ENCODE measurements at places on chromosomes 16 and 17.

DNA sequence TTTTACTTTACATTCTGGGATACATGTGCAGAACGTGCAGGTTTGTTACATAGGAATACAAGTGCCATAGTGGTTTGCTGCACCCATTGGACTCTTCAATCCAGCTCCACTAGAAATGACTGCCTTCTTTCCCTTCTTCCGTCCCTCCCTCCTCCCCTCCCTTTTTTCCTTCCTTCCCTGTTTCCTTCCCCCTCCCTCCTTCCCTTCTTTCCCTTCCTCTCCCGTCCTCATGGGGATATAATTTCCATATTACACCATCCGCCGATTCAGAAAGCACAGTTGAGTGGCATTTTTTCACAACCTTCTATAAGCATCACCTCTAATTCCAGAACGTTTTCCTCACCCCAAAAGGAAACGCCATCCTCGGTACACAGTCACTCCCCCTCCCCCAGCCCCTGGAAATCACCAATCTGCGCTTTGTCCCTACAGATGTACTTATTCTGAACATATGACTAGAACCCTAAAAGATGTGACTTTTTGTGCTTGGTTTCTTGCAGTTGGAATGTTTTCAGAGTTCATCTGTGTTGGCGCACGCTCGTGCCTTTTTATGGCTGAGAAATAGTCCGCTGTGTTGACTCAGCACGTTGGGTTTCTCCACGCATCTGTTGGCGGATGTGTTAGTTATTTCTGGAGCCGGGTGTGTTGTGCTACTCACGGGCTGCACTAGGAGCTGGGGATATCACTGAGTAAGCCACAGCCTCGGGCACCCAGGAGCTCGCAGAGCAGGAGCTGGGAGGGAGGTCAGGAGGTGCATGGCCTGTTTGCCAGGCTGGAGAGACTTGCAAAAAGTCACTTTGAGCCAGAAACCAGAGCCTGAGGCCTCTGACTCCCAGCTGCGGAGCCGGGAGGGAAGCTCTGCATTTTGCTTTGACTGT, 336.4 kb downstream of the SEC14L1 start:
- peak; percentile 93 for DNase-seq

DNA sequence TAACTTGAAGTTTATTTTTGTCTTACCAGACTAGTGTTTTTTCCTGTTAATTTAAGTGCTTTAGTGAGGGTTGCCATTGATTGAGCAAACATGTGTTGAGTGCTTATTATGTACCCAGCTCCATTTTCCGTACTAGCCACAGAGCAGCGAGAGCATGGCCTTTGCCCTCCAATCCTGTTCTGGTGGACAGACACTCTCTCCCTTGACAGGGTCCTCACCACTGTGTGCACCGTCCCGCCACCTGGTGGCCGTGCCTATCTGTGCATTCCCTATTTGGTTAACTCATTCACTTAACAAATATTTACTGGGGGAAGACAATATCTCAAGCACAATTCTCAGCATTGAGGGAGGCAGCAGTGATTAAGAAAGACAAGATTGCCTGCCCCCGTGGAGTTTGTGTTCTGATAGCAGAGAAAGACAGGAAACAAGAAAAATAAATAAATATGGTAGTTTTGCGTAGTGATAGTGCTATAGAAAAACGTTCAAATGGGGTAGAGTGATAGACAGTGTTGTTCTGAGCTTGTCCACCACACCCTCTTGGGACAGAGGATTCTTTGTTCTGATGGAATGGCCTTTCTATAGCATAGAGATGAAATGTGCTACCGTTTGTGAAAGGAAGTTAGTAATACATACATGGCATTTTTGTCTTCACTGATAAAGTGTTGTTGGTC, 13.0 kb downstream of the CDH13 start:
- DNase-seq, result no peak

GRCh38 chr17:7217113-7217987, 2.3 kb downstream of the DLG4 start:
- DNase-seq, result peak; percentile 52

DNA sequence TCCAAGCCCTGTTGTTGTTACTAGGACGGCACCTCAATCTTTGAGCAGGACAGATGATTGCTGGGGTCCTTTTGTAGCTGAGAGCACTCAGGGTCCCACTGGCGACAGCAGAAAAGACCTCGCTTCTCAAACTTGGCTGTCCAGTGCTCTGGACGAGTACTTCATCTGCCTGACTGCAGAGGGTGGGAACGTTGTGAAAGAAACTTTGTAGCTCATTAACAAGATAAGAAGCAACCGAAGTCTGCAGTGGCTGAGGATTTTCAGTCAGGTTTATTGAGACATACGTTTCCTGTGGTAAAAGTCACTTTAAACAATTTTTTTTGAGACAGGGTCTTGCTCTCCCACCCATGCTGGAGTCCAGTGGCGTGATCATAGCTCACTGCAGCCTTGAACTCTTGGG, 191.7 kb downstream of the PRKCB start:
- DNase-seq, result no peak

GRCh38 chr17:29179232-29180033, 765 bp downstream of the MYO18A start:
- DNase-seq, result no peak

- DNase-seq, result no peak
Measured at GRCh38 chr17:81066072-81066471, 31.1 kb downstream of the BAIAP2 start.

DNA sequence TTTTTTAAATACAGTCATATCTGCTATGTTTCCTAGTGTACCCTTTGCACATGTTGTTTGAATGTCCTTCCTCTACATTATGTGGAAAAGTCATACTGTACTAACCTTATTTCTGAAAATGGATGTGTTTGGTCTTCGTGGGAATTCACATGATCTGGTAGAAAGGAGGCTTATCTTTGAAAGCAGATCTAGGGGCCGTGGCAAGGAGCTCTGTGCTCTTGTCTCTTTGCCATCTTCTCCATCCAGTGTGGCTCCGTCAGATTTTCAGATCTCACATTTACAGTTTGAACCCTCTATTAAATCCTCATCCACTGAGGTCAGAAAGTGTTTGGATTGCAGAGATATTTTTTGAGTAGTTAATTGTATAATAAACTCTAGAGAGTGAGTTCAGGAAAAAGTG, 32.9 kb downstream of the MAP2K4 start:
- DNase-seq, result no peak

- DNase-seq, result no peak
Measured at GRCh38 chr17:64339516-64340490, 50.9 kb downstream of the PECAM1 start.

DNA sequence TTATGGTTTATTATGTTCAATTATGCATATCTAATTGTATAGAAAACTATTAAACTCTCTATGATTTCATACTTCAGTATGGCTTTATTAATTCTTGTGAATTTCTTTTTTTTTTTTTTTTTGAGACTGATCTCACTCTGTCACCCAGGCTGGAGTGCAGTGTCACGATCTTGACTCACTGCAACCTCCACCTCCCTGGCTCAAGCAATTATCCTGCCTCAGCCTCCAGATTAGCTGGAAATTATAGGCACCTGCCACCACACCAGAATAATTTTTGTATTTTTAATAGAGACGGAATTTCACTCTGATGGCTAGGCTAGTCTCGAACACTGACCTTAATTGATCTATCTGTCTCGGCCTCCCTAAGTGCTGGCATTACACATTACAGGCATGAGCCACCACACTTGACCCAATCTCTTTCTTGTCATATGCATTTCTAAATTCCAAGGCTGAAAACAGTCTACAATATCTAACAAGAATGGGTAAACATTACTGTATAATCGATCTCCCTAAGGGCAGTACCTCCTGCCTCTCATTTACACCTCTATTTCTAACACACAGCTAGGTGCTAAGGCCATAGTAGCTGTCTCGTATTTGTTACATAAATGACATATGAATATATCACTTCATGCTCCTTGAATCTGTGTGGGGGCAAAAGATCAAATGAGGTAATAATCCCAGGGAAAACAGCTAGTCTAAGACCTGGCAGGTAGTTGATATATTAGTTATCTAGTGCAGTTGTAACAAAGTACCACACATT, 258.2 kb upstream of the CDH8 start:
- no peak for DNase-seq

DNA sequence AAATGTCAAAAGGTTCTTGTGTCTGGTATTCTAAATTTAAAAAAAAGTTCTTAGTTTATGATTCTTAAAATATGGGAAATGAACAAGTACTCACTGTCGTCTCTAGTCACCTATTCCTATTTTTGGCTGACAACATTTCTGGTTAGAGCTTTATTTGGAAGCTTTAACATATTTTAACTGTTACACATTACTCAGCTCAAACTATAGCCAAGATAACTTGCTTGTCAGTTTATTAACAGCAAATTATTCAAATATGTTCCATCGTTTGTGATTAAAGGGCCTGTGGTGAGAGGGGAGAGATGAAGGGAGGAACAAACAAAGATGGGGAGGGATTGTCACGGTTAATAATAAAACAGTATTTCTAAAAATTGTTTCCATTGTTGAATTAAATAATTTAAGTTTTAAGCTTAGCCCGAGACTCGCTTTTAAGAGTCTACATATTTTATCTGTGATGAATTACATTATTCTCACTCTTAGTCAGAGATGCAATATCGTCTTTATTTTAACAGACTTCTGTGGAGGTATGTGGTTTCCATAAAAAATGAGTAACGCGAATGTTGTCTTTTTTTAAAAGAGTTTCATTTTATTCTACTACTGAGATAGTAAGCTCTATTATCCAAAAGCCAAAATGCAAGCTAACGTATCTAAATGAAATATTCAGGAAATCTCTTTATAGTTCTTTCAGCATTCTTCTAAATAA, 321.9 kb upstream of the PMFBP1 start:
- DNase-seq, result peak; percentile 51

- peak; percentile 12 for DNase-seq
Measured at GRCh38 chr17:82065638-82066303, at the start of gene DUS1L. TSS of gene DUS1L (minus strand) at chr17:82065804. CDS start at chr17:82065059, 745 bp downstream.

GRCh38 chr16:81784072-81784795, 5.1 kb downstream of the PLCG2 start:
- no peak for DNase-seq

DNA sequence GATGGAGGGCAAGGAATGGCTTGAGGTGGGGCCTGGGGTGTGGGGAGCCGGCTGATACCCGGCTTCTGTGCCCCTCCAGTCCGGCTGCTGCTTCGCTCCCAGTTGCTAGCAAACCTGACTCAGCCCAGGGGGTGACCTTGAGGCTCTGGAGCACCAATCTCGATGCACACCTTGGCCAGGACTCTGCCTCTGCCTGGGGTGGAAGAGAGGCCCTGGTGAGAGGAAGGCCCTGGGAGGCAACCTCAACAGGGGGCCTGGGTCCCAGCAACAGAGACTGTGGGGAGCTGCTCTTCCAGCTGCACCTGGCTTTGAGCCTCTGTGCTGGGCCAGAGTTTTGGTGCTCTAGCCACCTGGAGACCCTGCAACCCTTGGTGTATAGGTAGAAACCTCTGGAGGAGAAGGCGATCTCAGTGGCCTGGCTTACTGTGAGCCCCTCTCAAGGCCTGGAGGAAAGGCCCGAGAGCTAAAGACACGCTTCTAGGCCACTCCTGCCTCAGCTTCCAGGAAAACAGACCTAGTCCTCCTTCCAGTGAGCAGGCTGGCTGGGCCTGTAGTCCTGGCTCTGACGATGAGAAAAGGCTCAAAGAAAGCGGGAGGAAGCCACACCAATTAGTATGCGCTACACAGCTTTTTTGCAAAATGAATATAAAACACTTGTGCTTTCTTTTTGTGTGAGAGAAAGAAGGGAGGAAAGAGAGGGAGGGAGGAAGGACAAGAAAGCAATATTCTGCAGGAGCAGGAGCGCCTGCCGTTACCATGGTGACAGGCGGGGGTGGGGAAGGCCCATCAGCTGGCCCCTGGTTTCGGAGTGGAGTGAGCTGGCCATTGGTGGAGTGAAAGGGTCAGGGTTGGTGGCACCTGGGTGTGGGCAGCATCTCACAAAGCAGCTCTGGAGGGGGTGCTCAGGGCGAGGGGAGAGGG, 51.0 kb downstream of the VAC14 start:
- DNase-seq, result no peak

- no peak for DNase-seq
Measured at GRCh38 chr16:13492046-13492445, 427.9 kb upstream of the ERCC4 start.

DNA sequence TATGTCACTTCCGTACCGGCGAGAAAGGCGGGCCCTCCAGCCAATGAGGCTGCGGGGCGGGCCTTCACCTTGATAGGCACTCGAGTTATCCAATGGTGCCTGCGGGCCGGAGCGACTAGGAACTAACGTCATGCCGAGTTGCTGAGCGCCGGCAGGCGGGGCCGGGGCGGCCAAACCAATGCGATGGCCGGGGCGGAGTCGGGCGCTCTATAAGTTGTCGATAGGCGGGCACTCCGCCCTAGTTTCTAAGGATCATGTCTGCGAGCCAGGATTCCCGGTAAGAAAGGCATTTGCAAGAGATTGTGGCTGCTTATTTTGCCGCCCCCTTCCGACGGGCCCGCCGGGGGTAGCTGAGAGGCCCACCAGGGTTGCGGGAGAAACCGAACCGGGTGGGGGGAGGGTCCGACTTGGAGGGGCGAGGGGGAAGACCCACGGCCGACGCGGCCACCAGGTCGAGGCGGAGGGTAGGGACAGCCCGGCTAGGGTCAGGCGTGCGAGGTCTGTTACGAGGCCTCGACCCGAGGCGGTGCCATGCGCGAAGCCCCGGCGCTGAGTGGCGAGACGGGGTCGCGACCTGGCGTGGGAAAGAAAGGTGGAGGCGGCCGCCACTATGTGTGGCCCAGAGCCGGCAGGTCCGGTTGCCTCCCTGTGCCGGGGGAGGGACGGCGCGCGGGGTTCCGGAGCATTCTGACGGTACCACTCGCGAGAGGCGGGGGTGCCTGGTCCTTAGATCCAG, 6.7 kb upstream of the CD68 start:
- peak; percentile 99 for DNase-seq

DNA sequence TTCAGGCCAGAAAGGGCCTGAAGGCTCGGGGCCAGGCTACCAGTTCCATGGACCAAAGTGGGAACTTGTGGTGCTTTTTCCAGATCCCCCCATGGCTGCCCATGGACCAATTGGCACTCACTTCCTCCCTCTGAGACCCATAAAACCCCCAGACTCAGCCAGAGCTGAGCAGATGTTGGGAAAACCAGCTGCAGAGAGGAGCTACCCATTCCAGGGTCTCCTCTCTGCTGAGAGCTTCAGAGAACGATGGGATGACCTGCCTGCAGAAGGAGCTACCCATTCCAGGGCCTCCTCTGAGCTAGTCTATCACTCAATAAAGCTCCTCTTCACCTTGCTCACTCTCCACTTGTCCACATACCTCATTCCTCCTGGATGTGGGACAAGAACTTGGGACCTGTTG, 52.2 kb upstream of the MED9 start:
- no peak for DNase-seq

DNA sequence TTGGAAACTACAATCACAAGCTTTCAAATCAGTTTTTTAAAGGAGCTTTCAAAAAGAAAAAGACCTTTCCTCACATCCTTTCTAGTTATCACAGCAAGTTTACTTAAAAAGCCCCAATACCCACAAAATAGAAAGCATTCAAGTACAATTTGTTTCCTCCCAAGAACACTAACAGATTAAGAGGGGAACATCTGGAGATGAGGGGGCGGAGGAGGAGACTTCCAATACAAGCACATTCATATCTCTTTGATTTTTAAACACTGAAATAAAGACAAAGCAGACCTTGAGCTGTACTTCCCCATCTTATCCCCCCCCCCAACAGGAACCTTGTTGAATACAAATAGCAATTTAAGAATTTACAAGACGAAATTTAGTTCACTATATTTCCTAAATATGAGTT, 2.0 kb downstream of the YWHAE start:
- DNase-seq, result no peak

Data from fibroblast of skin of left biceps (primary cell).